ENCODE measurements at places on chromosomes 5 and 9.

- no peak for DNase-seq
These were observed 710 bp upstream of the PIP5KL1 start for GRCh38 chr9:127931092-127931881.

GRCh38 chr5:139043157-139043905 is 154.8 kb downstream of the SIL1 start:
- no peak for DNase-seq

DNA sequence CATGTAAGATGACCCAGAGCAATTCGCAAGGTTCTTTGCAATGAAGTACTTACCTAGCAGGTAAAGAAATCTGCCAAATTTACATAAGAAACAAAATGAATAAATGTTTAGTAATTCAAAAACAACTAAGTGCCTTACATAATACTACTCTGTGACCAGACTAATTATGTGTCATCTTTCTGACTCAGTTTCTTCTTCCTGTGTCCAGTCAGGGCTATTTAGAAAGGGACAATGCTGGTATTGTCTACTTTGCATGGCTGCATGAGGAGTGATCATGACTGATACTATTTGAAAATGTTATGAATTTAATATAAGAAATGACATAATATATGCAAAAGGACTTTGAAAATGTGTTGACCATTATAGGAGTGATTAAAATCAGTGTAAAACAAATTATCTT is 210.0 kb downstream of the TMEM161B start:
- no peak for DNase-seq

GRCh38 chr5:78269088-78269703 is 25.3 kb downstream of the AP3B1 start:
- DNase-seq = peak; percentile 51

DNA sequence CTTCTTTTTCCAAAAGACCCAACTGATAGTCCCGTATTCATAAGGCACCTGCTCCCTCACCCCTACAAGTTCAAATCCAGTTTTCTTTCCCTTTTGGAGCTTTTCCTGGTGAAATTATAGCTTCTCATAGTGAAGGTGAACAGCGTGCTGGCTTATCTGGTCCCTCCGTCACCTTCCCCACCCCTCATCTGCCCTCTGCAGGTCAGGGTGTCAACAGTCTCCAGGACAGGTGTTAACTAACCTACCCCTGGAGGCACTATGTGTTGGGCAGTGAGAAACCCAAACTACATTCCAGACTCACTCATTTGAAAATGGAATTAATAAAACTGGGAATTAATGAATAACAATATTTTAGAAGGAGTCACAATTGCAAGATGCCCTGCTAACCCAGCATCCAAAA is 109.0 kb upstream of the TAS2R1 start:
- no peak for DNase-seq

- no peak for DNase-seq
These were observed 170.8 kb upstream of the MSX2 start for GRCh38 chr5:174553556-174553955.

DNA sequence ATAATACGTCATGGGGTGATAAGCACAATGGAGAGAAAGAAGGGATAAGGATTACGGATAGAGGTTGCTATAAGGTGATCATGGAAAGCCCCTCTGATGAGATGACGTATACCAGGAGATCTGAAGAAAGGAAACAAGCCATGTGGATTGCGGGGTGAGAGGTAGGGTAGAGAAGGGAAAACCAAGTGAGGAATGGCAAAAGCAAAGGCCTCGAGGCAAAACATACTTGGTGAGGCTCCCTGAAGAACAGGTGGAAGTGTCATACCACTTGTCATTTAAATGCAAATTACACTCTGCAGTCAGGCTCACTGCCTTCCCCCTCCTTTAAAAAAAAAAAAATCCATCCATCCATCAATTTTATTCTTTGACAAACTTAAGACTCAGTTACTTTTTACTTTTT is 420.8 kb downstream of the RAB3C start:
- no peak for DNase-seq

DNA sequence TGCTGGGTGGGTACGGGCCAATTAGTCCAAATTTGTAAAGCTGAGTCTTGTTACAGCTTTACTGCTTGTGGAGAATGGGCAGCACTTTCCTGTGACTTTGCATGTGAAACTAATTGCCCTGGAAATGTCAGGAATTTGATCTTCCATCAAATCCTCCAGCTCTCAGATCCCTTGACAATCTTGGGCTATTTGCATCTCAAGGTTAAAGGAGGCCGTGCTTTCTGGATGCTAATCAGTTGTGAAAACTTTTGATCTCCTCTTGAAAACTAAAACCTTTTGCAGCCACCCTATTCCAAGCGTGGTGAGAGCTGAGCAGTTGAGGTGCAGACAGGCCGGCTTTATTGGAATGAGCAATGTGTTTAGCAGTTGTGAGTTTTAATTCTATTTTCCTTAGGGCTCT is 68.0 kb upstream of the CLINT1 start:
- no peak for DNase-seq

DNA sequence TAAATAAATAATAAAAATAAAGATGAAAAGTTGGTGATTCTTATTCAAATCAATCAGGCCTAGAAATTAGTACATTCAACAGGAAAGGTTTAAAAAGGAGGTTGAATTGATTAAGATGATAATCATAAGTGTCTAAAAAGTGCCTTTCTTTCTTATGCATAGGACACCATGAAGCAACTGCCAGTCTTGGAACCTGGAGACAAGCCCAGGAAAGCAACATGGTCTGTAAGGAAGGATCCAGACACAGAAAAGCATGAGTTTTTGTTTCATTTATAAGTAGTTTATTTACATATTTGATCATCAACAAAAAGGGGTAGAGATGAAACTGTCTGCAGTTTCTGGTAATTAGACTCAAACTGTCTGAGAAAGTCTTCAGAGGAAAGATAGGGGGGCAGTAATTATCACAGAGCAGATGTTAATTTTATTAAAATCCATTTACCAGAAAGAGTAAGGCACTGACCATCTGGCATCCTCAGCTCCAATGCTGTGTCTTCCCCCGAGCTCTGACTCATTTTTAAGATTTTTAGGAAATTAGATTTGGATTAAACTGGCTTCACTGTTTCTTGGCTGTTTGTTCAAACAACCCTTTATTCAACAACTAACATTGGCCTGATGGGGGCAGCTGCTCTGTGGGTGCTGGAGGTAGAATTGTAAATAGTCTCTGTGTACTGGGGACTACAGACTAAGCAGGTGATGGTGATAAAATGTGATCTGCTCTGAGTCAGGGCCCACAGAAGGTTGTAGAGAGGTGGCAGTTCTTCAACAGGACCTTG is 2.7 kb downstream of the RABEPK start:
- DNase-seq = no peak

GRCh38 chr9:104858271-104858670 is 69.7 kb downstream of the ABCA1 start:
- no peak for DNase-seq

- DNase-seq = peak; percentile 46
These were observed 20.1 kb upstream of the TCERG1 start for GRCh38 chr5:146426853-146427618.

DNA sequence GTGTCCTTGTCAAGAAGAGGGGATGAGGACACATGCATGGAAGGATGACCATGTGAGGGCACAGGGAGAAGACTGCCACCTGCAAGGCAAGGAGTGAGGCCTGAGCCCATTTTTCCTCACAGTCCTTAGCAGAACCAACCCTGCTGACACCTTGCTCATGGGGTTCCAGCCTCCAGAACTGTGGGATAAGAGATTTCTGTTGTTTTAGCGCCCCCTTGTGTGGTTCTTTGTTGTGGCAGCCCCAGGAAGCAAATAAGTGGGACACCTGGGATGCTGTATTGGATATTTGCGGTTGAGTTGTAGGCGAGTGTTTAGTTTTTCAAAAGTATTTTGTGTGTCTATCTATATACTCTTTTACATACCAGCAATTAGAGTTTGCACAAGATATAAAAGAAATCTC is 206.4 kb downstream of the NXNL2 start:
- peak; percentile 43 for DNase-seq

GRCh38 chr5:3613726-3614125 is 18.1 kb downstream of the IRX1 start:
- DNase-seq = no peak

DNA sequence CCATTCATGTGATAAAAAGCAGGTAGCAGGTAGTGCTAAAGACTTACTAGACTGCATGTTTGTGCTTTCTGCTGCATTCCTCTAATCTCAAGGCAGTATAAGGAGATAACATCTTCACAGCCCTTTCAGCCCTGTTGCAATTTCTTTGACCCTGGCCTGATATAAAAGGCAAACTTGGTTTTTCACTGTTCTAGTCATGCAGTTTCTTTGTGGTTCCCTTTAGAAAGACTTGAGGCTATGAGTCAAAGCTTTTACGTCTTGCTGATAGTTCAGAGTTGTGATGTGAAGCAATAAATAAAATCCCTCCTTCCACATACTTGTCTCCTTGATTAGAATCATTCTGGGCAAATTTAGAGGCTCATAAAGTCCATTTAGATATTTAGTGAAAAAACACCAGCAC is 88.6 kb upstream of the CDKN2B start:
- DNase-seq = no peak

GRCh38 chr9:123637945-123638634 is 282.1 kb downstream of the CRB2 start:
- DNase-seq = peak; percentile 86

GRCh38 chr9:121344184-121344583 is 25.9 kb downstream of the STOM start:
- DNase-seq = no peak

- DNase-seq = peak; percentile 71
These were observed 831 bp downstream of the ODF2 start for GRCh38 chr9:128456613-128457061.

DNA sequence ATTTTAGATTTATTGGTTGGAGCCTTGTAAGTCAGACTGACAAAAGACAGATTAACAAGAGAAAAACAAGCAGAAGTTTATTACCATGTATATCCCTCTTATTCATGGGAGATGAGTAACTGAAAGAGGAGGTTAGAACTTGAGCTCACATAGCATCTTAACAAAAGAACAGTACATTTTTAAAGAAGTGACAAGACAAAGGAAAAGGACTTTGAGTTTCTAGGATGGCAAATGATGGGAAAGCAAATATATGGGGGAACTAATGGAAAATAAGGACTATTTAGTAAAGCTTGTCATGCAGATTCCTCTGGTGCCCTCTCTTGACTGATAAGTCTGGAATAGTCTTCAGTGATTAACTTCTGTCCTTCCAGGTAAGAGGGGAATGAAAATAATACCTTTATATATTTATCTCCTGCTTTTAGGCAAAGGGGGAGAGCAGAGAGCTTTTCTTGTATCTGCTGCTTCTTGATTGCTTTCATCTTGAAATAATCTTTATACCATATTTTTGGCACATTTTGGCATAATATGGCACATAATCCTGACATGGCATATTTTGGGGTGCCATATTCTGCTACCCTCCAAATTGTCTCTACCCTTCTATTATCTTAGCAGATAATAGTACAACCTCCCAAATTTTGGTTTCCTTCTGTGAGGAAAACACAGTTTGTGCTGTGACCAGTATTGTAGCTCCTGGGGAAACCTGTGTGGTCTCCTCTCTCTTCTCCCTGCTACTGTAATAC is 206.8 kb downstream of the TMC1 start:
- no peak for DNase-seq

DNA sequence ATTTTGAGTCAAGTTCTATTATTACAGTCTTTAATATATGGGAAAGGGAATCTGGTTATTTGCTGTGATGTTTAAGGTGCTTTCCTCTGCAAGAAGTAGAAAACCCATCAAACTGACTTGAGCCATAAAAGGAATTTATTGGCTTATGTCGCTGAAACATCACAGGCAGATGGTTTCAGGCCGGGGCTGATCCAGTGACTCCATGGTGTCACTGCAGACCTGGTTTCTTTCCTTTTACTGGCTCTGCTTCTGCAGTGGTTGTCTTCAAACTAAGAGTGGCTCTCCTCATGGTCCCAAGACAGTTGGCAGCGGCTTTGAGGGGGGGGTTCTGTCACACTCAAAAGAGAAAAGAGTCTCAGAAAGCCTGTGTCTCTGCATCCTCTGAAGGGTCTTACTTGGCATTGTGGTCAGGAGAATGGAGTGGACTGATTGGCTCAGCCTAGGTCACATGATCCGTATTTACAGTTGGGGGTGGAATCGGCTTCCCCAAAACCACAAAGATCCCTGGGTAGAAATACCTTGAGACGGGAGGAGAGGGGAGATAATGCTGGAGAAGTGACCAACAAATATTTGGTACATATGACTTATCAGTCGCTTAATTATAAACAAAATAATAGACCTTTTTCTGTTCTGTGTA is 106.3 kb downstream of the DAPK1 start:
- DNase-seq = no peak

DNA sequence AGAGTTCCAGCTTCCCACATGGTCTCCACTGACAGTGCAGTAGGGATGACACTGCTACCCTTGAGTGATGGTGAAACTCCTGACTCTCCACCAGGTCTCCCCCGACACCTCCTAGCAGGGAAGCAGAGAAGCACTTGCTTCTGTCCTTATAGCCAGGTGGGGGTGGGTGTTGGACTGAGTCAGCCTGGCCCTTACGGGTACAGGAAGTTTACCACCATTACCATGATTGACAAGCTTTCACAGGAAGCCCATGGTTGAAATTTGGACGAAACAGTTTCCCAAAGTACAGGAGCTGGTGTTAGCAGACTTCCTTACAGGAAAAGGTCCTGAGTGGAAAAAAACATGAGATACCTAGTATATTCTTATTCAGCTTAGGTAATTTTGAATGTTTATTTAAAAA is 3.1 kb upstream of the FBXL7 start:
- DNase-seq = no peak

- no peak for DNase-seq
These were observed 43.0 kb downstream of the SEMA5A start for GRCh38 chr5:9502864-9503263.

DNA sequence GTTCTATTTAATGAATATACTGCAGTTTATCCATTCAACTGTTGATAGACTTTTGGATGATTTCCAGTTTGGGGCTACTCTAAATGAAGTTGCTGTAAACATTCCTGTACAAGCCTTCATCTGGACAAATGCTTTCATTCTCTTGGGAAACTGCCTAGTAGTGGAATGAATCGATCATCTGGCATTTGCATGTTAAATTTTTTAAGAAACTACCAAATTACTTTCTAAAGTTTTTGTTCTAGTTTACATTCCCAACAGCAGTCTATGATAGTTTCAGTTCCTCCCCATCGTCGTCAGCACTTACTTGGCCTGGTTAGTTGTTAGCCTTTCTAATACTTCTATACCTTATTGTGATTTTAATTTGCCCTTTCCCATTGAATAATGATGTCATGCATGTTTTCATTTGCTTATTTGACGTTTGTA is 306.3 kb downstream of the FER start:
- no peak for DNase-seq

- peak; percentile 98 for DNase-seq
These were observed 7.9 kb upstream of the ENG start for GRCh38 chr9:127862075-127863011.

- peak; percentile 1 for DNase-seq
These were observed 157.7 kb upstream of the SLC12A2 start for GRCh38 chr5:127925916-127926315.

GRCh38 chr5:17378346-17378997 is 119.6 kb upstream of the TAF11L2 start:
- DNase-seq = no peak

DNA sequence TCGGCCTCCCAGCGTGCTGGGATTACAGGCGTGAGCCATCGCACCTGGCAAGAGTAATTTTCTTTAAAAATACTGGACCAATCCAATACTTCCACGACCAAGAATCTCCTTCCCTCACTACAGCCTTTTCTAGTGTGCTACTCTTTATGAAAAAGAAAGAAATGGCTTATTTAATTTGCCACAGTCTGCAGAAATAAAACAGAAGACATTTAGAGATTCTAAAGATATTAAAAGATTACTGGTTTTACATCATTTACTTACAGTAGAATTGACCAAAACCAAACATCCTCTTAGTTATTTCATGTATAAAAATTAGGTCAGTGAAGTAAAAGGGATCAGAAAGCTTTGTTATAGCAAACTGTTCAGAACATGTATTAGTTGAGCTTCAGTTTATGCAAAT is 679.6 kb downstream of the MAT2B start:
- DNase-seq = no peak
